NCI-H446 treated with DMSO at 0.1 percent for 48 hours (cell line): ENCODE measurements at places on chromosomes 11 and 22.

DNA sequence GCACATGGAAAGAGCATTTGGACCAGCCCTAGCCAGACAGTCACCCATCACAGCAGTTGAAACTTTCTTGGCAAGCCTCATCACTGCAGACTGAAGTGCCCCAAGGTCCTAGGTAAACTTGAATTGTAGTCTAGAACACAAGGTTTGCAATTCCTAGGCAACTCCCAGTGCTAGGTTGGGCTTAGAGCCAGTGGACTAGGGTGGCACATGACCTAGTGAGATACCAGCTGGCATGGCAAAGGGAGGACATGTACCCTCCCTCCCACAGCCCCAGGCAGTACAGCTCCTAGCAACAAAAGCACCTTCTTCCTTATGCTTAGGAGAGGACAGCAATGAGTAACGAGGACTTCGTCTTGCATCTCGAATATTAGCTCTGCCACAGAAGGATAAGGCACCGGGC lies 889.5 kb downstream of the JRKL start:
- DNase-seq: no peak

GRCh38 chr22:38267086-38267485 lies 5.7 kb downstream of the TMEM184B start:
- DNase-seq: no peak

- no peak for DNase-seq
These were observed 702 bp upstream of the KCNJ4 start for GRCh38 chr22:38455530-38456271.

- no peak for DNase-seq
These were observed 35.8 kb downstream of the DGCR2 start for GRCh38 chr22:19086417-19086816.

DNA sequence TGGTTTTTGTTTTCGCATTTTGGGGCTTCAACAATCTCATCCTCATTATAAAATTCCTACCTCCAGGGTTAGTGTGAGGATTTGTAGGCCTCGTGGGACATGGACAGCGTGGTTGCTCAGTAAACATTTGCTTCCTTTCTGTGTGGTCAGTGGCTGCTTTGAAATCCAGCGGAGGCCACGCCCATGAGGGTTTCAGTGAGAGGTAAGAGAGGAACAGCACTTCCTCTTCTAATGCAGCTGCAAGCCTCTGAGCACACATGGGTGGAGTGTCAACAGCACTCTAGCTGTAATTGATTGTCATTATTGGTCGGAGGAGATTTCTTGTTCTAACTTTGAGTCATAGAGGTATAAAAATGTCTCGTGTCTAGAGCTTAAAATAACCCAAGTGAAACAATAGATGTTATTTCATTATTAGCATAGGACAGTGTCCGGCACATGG lies 6.0 kb upstream of the ARHGAP42 start:
- no peak for DNase-seq
